ENCODE measurements at places on chromosomes 12 and 14. TPM values are rescaled to one million over a fixed set of nuclear protein-coding genes. Genes with fewer than 3 reads are reported as not detected.

Gene RTRAF
- total RNA-seq = 309 TPM

Gene FAR2
- total RNA-seq = 13.6 TPM

Gene CTSG
- not detected for total RNA-seq

Gene ARHGEF40
- 72.7 TPM for total RNA-seq

Gene SCNN1A
- total RNA-seq = not detected

Gene TBX3
- 0.91 TPM for total RNA-seq

Gene KCNJ8
- total RNA-seq = 4.6 TPM

Gene TAS2R20
- total RNA-seq = 1.1 TPM

Gene RACGAP1
- total RNA-seq = 91.7 TPM

Gene CCDC38
- total RNA-seq = not detected

Gene HPD
- total RNA-seq = 0.21 TPM

Gene GIT2
- total RNA-seq = 36.8 TPM

Gene TAS2R7
- 0.21 TPM for total RNA-seq

Gene SMCO2
- total RNA-seq = not detected

Gene EML1
- total RNA-seq = 40.1 TPM

Gene ABCB9
- total RNA-seq = 14.2 TPM

Gene WNT1
- total RNA-seq = 1.2 TPM

Gene OAS2
- total RNA-seq = not detected

Gene KLRD1
- total RNA-seq = not detected

Gene INSM2
- total RNA-seq = 0.09 TPM

Gene C14orf39
- total RNA-seq = 0.56 TPM

Gene KRT77
- not detected for total RNA-seq

Gene RFX4
- 52.1 TPM for total RNA-seq

Gene POTEM
- not detected for total RNA-seq

Gene TMPRSS12
- total RNA-seq = not detected

Gene SSTR1
- not detected for total RNA-seq

Gene ASIC1
- total RNA-seq = 25.0 TPM

Gene BLTP3B
- 19.0 TPM for total RNA-seq
